ENCODE measurements at places on chromosomes 6 and 20.

DNA sequence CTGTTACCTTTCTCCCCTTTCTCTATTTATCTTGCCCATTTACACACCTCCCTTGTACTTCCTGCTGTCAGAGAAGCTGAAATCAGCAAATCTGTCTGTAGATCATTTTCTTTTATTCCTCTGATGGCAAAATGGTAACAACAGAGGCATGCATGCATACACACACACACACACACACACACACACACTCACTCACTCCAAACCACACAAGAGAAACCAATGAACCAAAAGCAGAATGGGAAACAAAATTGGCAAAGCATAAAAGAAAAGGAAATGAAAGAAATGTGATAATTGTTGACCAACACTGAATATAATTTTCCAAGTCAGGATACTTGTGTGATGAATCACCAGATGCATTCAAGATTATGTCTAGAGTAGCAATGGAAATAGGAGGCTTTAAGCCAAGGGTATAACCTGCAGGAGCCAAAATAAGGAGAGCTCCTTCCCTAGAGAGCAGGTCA is 172.4 kb downstream of the PLCB4 start:
- DNase-seq, result no peak

DNA sequence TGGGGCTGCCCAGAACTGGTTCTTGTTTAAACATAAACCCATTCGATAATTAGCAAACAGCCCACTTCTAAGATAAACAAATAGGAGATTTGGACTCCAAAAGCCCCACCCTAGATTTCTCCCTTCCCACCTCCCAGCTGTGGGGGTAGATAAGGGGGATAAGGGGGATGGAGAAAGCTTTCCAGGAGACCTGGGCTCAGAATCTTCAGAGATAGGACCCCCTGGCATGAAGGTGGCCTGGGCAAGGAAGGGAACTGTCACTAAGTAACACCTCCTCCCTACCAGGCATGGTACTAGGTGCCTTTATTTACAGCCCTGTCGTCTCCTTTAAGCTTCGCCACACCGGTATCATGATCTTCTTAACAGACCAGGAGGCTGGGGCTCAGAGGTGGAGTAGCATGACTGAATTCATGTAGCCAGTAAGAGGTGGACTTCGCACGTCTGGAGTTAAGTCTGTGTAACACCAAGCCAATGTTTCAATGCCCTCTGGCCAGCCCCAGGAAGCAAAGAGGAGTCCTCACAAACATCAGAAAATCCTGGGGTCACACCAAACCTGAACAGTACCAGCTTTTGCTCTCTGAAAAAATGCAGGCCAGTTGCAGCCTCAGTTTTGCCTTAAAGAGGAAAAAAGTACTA is 4.6 kb downstream of the SDC4 start:
- DNase-seq, result no peak

DNA sequence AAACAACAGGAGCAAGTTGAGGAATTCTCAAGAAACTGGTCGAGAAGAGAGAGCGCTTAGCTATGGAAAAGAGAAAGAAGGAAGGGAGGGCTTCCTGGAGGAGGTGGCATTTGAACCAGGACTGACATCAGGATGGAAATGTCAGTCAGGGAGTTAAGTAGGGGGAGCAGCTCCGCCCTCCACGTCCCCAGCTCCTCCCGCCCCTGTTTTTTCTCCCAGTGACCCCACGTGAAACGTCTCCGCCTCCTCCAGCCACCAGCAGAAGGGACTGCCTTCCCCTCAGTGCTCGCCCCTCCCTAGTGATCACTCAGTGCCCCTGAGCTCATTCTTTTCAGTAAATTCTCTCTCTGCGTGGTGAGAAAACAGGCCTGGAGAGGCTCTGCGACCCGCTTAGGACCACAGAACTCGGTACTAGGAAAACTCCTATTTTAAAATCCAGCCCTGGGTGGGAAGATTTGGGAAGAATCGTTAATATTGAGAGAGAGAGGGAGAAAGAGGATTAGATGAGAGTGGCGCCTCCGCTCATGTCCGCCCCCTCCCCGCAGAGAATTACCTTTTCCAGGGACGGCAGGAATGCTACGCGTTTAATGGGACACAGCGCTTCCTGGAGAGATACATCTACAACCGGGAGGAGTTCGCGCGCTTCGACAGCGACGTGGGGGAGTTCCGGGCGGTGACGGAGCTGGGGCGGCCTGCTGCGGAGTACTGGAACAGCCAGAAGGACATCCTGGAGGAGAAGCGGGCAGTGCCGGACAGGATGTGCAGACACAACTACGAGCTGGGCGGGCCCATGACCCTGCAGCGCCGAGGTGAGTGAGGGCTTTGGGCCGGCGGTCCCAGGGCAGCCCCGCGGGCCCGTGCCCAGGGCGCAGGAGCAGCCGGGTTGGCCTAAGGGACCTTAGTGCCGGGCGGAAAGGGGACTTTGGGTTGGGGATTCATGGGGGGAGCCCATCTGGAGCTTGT is 4.6 kb downstream of the HLA-DPB1 start:
- DNase-seq, result no peak

DNA sequence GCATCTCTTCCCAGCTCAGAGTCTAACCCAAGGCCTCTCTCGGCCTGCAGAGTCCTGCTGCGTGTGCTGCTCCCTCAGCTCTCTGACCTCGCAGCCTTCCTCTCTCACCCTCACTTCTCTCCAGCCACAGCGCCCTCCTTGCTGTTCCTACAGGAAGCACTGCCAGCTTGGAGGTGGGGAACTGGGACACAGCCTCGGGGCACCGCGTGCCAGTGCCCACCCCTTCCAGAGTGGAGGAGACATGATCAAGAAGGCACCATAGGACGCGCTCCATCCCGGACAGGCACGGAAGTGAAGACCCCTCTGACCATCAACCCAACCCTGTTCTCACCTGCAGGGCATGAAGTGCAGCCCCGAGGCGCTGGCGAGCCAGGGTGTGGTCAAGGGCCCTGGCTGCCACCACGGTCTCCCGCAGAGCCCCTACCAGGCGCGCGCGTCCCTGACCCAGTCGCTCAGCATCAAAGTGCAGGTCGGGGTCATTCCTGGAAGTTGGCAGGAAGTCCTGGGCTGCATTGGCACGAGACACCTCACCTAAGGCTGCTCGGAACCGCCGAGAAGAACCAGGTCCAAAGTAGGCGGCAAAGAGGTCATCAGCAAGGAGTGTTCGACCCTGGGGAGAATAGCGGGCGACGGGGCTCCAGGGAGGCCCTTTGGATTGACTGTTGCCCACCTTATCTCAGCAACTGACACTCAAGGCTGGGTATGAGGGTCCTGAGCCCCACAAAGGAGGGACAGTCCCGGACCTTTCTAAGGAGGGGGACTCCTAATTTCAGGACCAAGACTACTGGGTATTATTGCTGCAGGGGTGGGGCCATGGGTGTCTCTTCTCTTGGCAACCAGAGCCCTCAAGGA is 1.3 kb downstream of the VWA7 start:
- DNase-seq, result no peak

DNA sequence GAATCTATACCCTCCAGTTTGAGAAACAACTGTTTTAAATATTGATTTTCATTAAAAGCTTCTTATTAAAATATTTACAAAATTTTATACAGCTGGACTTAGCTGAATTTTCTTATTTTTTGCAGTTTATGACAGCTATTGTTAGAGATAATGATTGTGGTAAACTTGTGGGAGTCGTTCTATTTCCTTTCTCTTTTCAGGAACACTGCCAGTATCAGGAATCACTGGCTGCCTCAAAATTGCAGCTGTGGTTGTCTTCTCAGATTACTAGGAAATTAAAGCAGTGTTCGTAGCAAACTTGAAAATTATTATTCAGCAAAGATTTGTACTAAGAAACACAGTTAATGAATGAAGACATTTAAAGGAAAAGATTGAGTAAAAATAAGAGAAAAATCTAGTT is 311.0 kb downstream of the CENPW start:
- DNase-seq, result no peak

Data from HL-60 (cell line).